Hypothalamus (tissue), 51 donors: ENCODE measurements at places on chromosomes 3 and 15.

DNA sequence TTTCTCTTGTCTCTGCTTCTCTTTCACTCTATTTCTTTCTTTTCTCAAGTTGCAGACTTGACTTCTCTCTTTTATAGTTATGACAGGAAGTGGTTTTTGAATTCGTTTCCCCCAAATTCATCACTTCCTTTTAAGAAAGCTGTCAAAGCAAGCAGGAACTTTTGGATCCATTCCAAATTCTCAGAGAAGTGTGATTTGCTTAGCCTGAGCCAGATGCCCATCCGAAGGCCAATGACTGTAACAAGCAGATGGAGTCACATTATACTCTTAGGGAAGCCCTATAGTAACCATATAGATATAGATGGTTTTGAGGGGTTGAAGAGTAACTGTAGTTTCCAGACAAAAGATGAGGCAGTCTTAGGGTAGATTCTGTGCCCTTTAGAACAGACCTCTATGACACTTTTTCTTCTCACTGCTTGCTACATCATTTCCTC is 592.0 kb upstream of the KCNMB2 start:
- DNase-seq: no peak

GRCh38 chr15:91968610-91969009 is 115.1 kb downstream of the SLCO3A1 start:
- no peak for DNase-seq

- DNase-seq: no peak
Observed at GRCh38 chr3:130748981-130749380, 2.4 kb upstream of the PIK3R4 start.

GRCh38 chr3:94420931-94421330 is 358.1 kb downstream of the NSUN3 start:
- no peak for DNase-seq

DNA sequence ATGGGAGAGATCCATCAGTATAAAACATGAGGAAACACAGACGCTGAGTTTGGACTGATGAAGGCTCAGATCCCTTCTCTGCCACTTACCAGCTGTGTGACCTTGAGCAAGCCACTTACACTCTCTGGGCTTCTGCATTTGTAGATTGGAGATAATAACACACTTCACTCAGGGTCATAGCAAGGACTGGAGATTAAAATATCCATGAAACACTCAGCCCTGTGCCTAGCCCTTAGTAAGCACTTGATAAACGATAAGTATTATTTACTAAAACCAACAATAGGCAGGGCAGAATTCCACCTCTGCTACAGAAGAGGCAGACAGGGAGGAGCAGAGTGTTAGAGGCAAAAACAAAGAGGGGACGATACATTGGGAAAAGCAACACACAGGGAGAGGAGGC is 420.5 kb upstream of the WNT5A start:
- no peak for DNase-seq

- DNase-seq: no peak
Observed at GRCh38 chr3:14352002-14352627, 50.3 kb upstream of the SLC6A6 start.

- DNase-seq: no peak
Observed at GRCh38 chr15:99055555-99056134, 48.1 kb upstream of the PGPEP1L start.

DNA sequence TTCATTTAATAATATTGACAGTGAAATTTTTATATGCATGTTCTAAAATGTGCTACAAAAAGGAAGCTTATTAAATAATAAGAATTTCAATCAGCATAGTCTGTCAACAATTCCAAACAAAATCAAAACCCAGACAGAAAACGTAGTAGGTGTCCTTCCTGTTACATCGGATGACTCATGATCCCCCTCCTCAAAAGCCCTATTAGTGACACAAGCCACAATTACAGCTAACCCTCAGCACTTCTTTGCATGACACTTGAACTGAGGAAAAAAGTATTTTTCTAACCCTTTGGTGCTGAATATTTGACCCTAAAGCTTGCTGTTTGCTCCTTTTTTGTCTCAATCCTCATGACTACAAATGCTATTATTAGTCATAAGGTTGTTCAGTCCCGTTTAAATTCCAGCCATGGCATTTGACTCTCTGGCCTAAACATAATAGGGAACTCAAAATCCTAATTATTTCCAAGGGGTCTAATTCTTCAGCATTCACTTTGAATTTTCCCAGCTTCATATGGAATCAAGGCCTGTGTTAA is 78.1 kb downstream of the COL8A1 start:
- no peak for DNase-seq

DNA sequence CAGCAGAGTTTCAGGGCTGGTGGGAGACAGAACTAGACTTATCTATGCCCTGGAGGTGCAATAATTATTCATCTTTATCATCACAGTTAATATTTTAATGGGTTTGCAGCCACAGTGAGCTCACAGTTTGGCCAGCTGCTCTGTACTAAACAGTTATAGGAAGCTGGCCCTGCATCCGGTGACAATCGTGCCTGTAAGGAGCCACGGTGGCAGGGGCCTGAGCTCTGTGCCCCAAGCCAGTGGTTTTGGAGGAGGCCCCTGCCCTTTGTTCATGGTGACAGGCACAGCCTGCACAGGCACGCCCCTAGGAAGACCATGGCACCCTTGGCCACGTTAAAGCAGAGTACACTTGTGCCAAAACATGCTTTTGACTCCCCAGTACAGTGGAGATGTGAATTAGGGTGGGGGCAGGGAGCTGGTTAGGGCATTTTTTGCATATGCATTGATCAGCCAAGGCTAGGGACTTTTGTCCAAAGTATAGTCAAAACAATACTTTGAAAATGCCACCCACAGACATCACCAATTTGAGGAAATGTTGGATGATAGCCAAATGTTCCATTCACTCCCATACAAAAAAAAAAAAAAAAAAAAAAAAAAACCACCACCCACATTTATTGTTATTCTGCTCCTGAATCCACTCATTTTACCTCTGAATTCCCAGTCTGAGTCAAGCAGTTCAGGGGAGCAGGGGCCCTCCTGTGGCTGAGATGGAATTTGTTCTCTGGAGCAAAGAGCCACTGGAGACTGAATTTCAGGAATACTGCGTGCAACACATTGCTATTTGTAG is 3.4 kb upstream of the RFTN1 start:
- no peak for DNase-seq

DNA sequence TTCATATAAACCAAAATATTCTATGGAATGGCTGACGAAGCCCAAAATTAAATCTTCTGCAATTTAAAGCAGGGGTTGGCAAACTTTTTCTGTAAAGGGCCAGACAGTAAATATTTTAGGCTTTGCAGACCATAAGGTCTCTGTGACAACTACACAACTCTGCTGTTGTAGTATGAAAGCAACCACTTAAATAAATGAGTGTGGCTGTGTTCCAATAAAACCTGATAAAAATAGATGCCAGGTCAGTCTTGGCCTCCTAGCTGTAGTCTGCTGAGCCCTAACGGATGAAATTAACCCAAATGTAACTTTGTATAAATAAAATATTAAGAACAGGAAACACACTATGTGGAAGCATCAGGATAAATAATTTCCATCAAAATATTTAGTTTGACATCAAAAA is 104.2 kb downstream of the FBXL22 start:
- DNase-seq: no peak

- no peak for DNase-seq
Observed at GRCh38 chr3:130425484-130425883, 80.0 kb downstream of the COL6A5 start.

DNA sequence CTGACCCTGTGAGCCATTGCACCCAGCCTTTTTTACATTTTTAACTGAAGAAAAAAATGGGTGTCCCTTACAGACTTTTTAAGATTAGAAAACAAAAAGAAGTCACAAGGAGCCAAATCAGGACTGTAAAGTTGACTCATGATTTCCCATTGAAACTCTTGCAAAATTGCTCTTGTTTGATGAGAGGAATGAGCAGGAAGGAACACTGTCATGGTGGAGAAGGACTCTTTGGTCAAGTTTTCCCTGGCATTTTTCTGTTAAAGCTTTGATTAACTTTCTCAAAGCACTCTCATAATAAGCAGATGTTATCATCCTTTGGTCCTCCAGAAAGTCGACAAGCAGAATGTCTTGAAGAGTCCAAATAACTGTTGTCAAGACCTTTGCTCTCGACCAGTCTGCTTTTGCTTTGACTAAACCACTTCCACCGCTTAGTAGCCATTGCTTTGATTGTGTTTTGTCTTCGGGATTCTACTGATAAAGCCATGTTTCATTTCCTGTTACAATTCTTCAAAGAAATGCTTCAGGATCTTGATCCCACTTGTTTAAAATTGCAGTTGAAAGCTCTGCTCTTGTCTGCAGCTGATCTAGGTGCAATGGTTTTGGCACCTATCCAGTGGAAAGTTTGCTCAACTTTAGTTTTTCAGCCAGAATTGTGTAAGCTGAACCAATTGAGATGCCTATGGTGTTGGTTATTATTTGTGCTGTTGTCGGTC is 369.4 kb downstream of the MAGI1 start:
- no peak for DNase-seq

GRCh38 chr3:130316169-130316568 is 29.3 kb upstream of the COL6A5 start:
- DNase-seq: no peak

GRCh38 chr3:47464588-47464987 is 11.2 kb downstream of the SCAP start:
- DNase-seq: no peak

- no peak for DNase-seq
Observed at GRCh38 chr3:115595611-115596275, 27.6 kb upstream of the GAP43 start.

DNA sequence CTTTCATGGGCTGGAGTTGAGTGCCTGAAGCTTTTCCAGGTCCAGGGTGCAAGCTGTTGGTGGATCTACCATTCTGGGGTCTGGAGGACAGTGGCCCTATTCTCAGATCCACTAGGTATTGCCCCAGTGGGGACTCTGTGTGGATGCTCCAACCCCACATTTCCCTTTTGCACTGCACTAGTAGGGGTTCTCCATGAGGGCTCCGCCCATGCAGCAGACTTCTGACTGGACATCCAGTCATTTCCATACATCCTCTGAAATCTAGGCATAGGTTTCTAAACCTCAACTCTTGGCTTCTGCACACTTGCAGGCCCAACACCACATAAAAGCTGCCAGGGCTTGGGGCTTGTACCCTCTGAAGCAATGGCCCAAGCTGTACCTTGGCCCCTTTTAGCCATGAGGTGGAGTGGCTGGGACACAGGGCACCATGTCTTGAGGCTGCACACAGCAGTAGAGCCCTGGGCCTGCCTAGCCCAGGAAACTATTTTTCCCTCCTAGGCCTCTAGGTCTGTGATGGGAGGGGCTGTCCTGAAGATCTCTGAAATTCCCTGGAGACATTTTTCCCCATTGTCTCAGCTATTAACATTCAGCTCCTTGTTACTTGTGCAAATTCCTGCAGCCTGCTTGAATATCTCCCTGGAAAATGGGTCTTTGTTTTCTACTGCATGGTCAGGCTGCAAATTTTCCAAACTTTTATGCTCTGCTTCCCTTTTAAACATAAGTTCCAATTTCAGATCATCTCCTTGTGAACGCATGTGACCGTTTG is 6.0 kb upstream of the HACD2 start:
- DNase-seq: no peak

DNA sequence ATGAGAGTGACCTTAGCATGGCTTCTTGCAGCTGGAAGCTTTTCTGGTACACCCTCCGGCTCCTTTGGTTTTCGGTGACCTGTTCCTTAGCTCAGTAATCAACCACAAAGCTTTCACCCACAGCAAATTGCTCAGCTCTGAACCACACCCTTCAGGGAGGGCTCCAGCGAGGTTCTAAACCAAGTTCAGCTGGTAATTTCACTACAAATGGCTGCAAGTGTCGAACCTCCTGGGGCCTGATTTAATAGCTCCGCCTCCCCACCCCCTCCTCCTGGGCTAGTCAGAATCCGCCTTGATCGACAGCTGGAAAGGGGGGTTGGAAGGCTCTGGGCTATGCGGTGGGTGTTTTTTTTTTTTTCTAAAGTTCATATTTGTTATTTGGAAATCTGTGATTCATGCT is 150.9 kb upstream of the MCTP2 start:
- DNase-seq: no peak

- no peak for DNase-seq
Observed at GRCh38 chr15:44441095-44441501, 13.7 kb downstream of the CTDSPL2 start.

- no peak for DNase-seq
Observed at GRCh38 chr15:69876064-69876940, 221.4 kb downstream of the TLE3 start.

- no peak for DNase-seq
Observed at GRCh38 chr3:25449857-25450256, 21.8 kb downstream of the RARB start.

- DNase-seq: no peak
Observed at GRCh38 chr3:38040401-38040800, 1.4 kb downstream of the DLEC1 start.

DNA sequence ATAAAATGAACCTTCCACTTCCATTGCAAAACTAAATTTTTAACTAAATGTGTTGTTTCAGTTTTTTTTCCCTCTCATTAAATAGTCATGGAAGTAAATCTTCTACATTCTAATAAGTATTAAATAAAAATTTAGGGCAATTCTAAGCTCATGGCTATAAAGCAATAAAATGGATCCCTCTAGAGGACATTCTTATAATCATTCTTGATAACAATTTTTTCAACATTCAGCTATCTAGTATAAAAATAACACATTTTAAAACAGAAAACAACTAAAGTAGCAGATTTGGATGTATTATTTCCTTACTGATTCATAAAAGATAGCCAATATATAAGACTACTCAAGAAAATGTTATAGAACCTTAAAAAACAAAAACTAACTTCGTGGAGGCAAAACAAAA is 393.1 kb downstream of the PLOD2 start:
- no peak for DNase-seq

GRCh38 chr3:133117342-133117741 is 79.2 kb downstream of the TMEM108 start:
- DNase-seq: no peak

DNA sequence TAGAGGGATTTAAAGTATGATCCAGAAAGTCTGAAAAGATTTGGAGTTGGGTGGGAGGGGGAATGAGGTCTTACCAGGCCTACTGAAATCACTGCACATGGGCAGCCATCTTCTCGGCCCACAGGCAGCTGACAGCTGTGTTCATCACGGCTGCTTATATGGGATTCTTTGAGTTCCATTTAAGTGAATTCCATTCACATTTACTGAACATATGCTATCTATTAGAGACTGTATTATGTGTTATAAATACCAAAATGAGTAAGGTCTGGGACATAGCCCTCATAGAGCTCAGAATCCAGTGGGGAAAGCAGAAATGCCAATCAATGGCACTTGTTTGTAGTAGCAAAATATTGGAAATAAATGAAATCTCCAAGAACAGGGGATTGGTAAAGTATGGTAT is 91.1 kb downstream of the TRIM42 start:
- DNase-seq: no peak
